ENCODE measurements at places on chromosomes 5 and 9.

DNA sequence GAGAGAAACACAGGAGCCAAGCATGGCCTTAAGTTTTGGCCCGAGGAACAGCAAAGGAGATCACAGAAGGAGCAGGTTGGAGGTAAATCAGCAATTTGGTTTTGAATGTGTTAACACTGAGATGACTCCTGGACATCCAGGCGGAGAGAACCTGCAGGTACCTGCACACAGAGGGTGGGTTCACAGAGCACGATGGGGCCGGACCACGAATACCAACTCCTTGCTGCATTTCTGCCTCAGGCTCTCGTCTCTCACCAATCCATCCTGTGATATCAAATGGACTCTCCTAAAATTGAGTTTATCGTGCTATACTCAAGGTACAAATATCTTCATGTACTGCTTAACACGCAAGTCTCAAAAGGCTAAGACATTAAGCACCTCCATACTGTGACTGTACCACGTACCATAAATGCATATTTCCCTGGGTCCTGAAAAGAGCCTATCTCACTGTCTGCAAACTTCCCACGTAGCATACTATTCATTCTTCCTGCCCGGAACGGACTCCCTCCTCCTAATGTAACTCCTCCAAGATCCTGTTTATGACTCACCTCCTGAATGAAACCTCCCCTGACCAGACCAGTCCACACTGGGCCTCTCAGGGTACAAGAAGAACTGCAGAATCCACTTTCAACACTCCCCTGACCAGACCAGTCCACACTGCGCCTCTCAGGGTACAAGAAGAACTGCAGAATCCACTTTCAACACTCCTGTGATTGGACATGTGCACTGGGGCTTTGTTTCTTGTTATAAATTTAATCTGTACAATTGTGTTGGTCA is 380.8 kb upstream of the RFX3 start:
- DNase-seq, result peak; percentile 86

DNA sequence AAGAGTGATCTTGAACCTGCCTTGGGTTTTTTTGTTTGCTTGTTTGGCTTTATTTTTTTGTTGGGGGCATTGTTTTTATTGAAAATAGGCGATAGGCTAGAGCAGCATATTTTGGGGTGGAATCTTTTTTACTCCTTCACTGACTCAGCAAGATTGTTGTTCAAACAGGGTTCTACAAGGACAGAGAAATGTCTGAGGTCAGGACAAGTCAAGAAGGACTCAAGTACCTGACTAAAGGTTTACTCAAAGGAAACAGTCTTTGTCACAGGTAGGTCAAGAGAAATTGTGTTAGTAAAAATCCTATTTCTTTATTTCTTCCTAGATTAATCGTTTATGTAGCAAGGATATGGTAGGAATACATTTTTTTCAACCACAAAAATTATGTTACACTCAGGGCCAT is 1564.0 kb upstream of the CDH9 start:
- DNase-seq, result no peak

- no peak for DNase-seq
Measured at GRCh38 chr9:102845827-102846371, 149.2 kb upstream of the CYLC2 start.

- peak; percentile 14 for DNase-seq
Measured at GRCh38 chr5:4941957-4942830, 197.9 kb upstream of the ADAMTS16 start.

DNA sequence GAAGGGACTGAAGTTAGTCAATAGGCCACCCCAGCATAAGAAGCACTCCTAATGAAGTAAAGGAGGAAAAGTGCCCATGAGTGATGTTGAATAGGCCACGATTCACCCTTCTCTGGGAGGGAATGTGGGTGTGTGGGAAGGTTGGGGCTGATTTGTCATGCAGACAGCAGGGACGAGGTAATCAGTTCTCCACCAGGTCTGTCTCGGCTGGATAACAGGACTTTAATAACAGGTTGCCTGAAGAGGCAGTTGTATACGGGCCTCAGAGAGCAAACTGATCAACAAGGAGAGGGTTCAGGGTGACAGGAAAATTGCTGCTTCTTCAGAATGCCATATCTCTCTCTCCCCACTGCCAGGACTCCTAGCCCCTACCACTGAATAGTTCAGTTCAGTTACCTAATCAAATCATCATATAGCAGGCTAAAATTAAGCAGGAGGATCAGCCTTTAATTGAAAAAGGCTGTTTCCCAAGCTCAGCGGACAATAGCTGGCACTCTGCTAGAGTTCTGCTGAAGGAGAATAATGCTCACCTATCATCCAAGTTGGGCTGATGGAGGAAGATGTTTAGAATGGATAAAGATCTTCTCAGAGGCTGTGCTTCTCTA is 43.6 kb upstream of the SMIM32 start:
- no peak for DNase-seq

DNA sequence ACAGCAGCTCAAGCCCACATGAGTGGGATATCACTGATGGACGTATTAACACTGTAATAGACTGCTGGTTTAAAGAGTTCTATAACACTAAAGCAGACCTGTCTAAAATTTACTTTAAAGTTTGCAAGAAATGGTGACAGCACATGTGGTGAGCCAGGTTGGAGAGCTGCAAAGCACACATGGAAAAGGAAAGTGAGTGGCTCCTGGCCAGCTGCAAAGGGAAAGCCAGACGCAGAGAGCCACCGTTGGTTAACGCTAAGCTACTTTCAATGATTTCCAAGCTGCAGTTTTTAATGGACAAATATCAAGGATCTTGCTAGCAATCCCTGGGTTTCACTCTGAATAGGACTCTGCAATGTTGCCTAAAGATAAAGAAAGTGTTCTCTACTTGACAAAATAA is 89.9 kb downstream of the CTNND2 start:
- no peak for DNase-seq

- no peak for DNase-seq
Measured at GRCh38 chr5:107428303-107428813, 242.4 kb downstream of the EFNA5 start.

All from MCF 10A (cell line).